ENCODE measurements at places on chromosomes 6 and 20.
A peak's percentile ranks its signal among the peaks of the same experiment; 100 is the strongest.

- no peak for DNase-seq
These were observed 81.3 kb upstream of the CD93 start for GRCh38 chr20:23167431-23167830.

- no peak for DNase-seq
These were observed 37.1 kb downstream of the BEND6 start for GRCh38 chr6:56992036-56992435.

DNA sequence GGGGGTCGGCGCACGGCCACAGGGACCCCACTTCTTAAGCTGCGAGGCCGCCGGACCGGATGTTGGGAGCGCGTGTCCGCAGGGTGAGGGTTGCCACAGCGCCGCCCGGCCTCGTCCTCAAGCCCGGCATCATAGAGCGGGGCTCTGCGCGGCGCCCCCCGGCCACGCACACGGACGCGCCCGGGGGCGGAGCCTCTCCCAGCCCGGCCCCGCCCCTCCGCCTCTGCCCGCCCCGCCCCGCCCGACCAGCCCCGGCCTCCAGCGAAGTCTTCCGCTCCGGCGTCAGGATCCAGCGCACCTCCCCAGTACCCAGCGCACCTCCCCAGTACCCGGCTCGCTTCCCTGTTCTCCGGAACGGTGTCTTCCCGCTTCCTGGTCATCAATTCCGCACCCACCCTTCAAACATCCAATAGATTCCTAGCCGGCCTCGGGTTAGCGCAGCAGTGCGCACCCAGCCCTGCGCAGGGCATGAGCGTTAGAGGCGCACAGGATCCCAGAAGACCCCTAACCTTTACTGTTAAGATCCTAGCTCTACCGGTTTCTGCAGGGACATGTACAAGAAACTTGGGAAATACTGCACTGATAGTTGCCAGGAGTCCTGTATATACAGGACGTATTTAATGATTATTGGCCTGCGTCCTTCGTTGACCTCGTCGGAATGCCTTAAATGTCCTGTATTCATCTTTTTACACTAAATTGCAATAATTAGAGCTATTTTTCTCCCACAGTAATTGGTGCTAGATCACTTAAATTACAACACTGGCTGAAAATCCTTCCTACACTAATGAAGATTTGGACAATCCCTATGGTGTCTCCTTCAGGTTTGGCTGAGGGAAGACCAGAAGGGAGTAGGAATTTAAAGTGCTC lies 535 bp upstream of the DNAAF9 start:
- peak; percentile 75 for DNase-seq

- DNase-seq = no peak
These were observed at the start of gene ADGRG6 for GRCh38 chr6:142301651-142302391. ADGRG6 (plus strand) TSS chr6:142302007; CDS start chr6:142302330, 323 bp downstream.

- no peak for DNase-seq
These were observed 27.8 kb downstream of the THBS2 start for GRCh38 chr6:169225887-169226286.

DNA sequence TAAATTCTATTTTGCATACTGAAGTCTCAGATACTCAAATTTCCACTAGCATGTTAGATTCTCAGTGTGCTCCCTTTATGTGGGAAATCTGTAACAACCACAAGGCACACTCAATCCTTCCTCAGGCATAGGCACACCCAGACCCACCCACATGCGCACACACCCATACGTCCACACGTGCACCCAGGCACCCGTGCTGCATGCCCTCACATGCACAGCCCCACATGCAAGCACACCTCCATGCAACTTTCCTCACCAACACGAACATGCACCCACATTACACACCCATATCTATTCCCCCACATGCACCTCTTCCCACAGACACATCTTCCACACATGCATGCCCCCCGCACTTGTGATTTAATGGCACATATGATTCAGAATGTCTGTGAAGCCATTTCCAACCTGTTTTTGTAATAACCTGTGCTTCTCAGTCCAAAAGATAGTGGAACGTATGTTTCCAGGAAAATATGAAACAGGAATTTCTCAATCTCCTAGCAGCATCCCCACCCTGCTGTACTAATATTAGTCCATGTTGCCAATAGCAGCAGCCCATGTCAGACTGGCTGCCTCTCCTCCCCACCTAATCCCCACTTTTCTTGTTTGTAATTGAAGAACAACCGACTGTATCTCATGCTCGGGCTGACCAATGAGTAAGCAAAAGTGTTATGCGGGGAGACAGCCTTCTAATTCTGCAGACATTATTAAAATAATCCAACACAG lies 11.3 kb upstream of the CYP24A1 start:
- no peak for DNase-seq

GRCh38 chr6:73579851-73580246 lies 59.0 kb upstream of the EEF1A1 start:
- peak; percentile 70 for DNase-seq

GRCh38 chr20:59958626-59959025 lies 403 bp downstream of the CDH26 start:
- DNase-seq = no peak

DNA sequence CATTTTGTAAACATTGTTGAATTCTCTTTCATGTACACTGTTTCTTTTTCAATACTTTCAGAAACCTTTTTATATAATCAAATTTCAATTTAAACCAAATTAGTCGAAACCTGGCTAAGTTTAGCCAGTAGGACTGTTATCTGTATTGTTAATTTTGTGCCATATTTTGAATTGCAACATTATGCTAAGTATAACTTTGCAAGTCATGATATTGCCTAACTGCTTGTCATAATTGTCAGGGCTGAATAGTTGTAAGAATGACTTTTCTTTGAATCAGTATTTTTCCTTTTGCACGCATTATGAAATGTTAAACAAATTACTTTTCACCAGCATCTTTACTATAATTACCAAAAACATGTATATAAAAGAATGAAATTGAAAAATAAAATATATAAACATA lies 82.7 kb downstream of the SAMD3 start:
- DNase-seq = no peak

DNA sequence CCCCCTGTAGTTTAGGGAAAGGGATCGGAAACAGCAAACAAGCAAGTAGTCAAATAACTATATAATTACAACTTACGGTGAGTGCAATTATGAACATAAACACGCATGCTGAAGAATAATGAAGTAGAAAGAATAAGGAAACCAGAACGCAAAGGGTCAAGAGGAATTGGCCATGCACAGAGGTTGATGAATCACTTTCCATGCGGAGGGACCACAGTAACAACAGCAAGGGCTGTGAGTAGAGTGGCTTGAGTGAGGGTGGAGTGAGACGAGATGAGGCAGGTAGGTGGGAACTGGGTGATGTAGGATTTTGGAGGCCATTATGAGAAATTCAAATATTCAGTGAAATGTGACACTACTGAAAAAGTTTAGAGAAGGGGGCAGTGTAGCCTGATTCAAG lies 112.2 kb upstream of the LAMP5 start:
- DNase-seq = no peak

DNA sequence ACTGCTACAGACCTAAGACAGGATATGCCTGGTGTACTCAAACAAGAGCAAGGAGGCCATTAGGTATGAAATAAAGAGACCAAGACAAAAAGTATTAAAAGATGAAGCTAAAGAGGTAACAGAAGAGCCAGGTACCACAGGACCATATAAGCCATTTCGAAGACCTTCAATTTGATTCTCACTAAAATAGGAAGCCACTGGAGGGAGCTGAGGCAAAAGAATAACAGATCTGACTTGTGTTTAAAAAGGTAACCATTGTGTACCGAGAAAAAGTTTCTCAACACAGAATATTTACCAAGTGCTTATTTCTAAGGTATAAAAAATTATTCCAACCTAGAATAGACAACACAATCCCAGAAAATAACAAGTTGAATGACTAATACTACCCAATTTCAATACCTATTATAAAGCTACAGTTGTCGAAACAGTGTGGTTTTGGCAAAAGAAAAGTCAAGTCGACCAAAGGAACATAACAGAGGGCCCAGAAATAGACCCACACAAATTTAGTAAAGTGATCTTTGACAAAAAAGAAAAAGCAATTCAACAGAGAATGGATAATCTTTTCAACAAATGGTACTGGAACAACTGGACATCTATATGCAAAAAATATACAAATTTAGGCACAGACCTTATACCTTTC lies 125.3 kb upstream of the DST start:
- DNase-seq = no peak

DNA sequence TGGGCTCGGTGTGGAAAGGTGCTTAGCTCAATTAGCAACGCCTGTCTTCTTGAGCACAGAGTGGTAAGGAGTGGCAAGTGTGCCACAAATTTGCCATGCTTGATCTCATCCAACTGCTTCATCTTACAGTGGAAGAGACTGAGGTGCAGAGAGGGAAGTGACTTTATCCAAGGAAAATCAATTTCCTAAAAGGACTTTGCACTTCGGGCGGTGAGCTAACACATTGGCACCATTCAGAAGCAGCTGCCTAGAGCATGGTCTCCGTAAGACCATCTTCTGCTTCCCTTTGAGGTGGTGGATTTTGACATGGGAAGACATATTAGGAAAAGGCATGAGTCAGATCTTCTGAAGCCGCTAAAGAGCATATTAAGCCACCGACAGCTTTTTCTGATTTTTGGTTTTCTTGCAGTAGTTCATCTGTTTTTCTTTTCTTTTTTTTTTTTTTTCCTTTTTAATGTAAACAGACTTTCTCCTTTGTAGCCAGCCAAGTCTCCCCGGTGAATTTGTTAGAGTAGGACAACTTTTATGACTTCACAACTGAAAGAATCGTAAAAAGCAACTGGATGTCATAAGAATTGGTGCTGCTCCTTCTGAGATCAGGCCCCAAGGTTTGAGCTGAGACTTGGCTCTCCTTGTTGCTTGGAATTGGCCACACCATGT lies 273.2 kb downstream of the CDC5L start:
- DNase-seq = peak; percentile 81

DNA sequence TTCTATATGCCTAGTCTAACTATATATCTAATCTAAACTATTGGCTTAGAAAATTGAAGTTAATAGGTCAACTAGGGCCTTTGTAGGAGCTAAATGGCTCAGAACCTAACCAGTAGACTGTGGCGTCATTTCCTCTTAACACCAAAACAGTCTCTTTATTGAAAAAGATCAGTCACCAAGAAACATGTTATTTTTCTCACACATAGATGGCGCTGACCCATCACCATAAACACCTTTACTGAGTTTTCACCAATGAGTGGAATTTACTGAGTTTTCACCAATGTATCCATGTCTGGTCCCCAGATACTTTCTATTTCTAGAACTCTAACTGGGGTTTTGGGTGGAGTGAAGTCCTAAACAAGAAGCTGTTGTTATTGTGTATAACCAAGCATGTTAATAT lies 636.0 kb downstream of the BCKDHB start:
- DNase-seq = peak; percentile 21

DNA sequence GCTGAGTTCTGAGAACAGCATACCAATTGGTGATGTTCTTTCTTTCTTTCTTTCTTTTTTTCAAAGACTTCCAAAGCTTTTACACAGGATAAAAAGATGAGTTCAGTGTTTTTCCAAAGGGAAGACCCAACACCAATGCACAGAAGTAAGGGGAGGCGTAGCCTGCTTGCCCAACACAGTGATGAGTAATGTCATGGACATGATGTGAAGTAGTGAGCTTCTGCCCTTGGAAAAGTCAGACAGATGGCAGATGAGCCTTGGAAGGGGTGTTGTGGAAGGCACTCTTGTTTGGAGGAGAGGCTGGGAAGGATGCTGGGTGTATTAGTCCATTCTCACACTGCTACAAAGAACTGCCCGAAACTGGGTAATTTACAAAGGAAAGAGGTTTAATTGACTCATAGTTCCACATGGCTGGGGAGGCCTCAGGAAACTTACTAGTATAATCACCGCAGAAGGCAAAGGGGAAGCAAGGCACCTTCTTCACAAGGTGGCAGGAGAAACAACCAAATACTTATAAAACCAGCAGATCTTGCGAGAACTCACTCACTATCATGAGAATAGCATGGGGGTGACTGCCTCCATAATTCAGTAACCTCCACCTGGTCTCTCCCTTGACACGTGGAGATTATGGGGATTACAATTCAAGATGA lies 12.6 kb downstream of the LRP11 start:
- DNase-seq = no peak

- DNase-seq = no peak
These were observed 4.3 kb downstream of the TGM6 start for GRCh38 chr20:2385026-2385425.

DNA sequence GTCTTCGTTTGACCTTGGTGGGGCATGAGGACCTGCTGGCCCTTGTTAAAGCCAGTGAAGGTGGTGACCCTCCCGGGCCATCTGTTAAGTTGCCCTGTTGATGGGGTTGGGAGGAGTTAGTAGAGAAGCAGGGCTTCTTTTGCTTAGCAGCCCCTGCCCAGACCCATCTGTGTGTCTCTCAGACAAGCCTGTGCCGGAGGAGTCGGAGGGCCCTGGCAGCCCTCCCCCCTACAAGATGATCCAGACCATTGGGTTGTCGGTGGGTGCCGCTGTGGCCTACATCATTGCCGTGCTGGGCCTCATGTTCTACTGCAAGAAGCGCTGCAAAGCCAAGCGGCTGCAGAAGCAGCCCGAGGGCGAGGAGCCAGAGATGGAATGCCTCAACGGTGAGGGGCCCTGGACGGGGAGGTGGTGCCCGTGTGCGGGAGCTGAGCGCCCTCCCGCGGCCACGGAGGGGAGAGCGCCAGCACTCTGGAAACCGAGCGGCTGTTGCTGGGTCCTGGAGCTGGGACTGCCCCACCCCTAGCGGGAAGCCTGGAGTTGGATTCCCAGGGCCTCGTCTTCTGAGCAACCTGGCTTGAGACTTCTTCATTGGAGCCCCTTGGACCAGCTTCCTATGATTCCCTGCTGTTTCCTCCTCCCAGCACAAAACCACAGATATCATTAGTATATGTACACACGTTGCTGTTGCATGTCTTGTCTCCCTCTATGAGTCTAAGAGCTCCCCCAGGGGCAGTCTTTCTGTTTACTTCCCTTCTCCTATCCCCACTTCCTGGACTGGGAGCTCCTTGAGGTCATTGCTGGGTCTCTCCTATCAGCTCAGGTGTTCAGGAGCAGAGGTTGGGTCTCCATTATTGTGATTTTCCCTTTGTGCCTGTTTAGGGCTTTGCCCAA lies 27.6 kb upstream of the SRF start:
- peak; percentile 95 for DNase-seq

GRCh38 chr6:53335224-53335994 lies 13.3 kb downstream of the ELOVL5 start:
- no peak for DNase-seq

DNA sequence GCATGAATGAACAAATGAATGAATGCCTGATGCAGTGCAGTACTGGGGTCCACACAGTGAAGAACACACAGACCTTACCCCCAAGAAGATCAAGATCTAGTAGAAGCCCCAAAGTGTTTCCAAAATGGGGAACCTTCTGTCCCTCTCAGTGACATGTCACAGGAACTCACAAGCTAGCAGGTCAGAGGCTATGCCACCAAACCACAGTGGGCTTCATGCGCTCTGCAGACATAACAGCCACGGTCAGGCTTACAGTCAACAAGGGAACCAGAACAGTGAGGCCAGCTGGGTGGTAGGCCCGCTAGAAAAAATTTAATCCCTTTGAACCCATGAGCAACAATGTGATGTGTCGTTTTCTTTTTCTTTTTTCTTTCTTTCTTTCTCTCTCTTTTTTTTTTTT lies 20.2 kb upstream of the ARFGEF2 start:
- no peak for DNase-seq

DNA sequence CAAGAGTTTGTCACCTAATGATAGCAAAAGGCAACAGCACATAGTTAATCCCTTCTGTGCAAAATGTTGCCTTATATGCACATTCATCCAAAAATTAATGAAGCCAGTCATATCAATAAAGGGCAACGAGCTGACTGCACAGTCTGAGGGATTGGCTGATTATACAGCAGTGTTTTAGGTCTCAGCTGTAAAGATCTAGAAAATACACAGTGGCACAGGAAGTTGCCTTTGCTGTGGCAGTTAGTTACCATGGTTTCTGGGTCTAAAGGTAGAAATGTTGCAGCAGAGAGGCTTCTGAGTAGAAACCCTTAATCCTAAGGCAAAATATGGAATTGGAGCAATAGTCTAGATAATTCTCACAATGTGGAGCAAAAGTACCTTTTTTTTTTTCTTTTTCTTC lies 89.7 kb downstream of the SMPDL3A start:
- no peak for DNase-seq
